ENCODE measurements at places on chromosomes 1 and 21. TPM values are rescaled to one million over a fixed set of nuclear protein-coding genes. Genes with fewer than 3 reads are reported as not detected.

GRCh38 chr1:100972185-100972584 is 53.4 kb downstream of the DPH5 start:
- no peak for DNase-seq

DNA sequence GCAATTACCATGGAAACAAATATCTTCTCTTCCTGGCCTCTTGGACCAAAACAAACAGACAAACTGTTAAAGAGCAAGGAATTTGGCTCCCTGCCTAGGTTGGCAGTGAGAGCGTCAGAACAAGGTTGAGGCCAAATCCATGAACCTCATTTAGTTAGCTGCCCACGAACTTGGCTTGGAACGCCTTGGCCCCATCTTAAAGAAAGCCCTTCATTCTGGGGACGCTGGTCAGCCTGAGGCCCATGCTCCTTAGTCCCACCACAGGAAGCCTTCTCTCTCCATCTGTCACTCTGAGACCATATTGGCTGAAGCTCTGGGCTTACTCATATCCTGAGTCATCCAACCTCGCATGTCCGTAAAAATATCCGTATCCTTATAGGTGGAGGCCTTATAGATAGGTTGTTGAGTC is 62.4 kb upstream of the DIRAS3 start:
- no peak for DNase-seq

GRCh38 chr1:205273551-205273982 is 45.8 kb downstream of the TMCC2 start:
- DNase-seq = peak; percentile 92

DNA sequence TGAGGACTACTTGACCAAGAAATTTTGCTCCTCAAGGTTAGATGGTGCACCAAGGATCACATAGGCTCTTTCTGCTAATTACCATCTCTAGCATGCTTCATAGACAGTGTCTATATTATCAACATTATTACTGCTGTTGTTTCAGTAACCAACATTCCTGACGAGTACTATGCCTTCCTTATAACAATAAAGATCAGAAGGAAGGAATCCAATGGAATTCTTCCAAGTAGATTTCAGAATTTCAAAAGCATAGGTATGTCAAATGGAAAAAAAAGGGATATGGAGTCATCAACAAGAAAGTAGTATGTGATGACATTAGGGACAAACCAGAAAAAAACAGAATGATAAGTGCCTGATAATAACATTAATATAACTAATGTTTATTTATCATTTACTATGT is 39.6 kb upstream of the LPGAT1 start:
- DNase-seq = no peak

DNA sequence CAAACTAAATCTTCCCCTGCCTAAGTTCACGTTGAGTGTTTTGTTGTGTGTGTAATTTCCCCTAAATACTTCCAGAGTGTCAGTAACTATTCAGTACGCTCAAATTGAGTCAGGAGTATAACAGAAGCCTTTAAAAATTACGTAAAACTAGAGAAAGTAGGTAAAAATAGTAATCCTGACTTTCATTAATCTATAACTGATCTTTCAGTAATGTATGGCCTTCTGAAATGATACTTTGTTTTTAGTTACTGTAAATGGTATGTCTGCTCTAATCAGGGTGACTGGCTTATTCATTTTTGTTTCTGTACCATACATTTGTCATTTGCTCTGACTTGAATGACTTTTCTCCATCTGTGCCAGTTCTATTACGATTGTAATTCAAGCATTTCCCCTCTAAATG is 29.4 kb downstream of the MIER1 start:
- no peak for DNase-seq

DNA sequence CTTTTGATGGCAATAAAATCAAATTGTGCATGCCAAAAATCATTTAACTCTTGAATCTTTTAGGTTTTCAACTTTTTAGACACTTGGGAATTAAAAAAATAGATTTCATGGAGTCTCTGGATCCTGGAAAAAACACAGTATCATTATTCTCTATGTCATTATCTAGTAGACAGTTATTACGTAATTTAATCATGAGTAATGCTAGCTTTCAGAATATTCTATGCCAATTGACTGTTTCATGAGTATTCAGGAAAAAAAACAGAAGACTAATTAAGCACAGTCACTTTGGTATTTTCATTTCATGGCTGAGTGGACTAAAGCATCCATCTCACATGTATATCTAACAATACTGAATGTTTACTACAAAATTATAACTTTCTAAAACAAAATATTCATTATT is 44.0 kb downstream of the ODF2L start:
- DNase-seq = no peak

- DNase-seq = no peak
These were observed 28.2 kb downstream of the CNN3 start for GRCh38 chr1:94898491-94899385.

DNA sequence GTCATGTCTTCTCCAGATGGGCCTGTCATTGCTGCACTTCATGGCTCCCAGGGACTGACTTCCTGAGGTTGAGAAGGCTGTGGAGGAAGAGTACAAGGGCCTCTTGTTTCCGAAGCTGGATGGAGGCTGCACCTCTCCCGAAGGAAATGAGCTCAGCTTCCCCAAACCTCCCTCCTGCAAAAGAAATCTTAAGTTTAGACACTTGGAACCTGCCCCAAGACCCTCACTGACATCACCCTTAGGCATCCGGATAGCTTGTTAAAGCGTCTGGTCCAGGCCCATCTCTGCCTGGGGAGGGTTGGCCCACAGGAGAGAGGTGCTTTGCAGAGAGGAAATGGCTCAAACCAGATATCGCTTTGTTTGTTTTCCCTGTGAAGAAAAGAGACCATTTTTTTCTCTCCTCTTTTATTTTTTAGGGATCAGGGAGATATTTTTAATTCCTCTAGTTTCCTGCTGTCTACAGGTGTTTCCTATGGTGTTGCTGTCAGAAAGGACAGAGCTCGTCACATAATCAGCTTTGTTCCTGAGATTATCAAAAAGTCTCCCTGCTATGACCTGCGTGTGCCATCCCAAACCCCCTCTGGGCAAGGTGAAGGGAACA is 25.0 kb downstream of the RCSD1 start:
- no peak for DNase-seq

- no peak for DNase-seq
These were observed 44.6 kb downstream of the JAK1 start for GRCh38 chr1:64921771-64922170.

GRCh38 chr1:185338719-185339622 is 21.9 kb upstream of the IVNS1ABP start:
- DNase-seq = no peak

- DNase-seq = no peak
These were observed 381.2 kb downstream of the SETD4 start for GRCh38 chr21:35679076-35679475.

DNA sequence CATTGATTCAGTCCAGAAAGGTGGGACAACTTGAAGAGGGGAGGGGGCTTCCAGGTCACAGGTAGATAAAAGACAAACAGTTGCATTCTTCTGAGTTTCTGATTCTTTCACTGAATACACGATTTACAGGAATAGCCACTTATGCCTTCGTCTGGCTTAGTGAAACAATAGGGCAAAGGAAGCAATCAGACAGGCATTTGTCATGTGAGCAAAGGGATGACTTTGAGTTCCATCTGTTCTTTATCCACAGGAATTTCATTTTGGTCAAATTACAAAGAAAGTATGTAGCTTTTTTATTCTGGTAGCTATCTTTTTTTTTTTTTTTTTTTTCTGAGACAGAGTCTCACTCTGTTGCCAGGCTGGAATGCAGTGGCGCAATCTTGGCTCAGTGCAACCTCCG is 202.5 kb downstream of the TTLL7 start:
- DNase-seq = no peak

GRCh38 chr1:218394989-218395388 is 49.9 kb downstream of the TGFB2 start:
- DNase-seq = no peak

GRCh38 chr1:45493116-45493697 is 2.2 kb upstream of the TESK2 start:
- DNase-seq = peak; percentile 66

- DNase-seq = no peak
These were observed 105.0 kb downstream of the GALNT2 start for GRCh38 chr1:230172016-230172537.

Gene SEMA4A
- 1.8 TPM for total RNA-seq

Gene S100A2
- total RNA-seq = not detected

Gene CAP1
- total RNA-seq = 154 TPM

Gene USH2A
- 0.04 TPM for total RNA-seq

Data from neural progenitor cell (in vitro differentiated cells).